ENCODE measurements at places on chromosomes 7 and 10. TPM values are rescaled to one million over a fixed set of nuclear protein-coding genes. Genes with fewer than 3 reads are reported as not detected.

DNA sequence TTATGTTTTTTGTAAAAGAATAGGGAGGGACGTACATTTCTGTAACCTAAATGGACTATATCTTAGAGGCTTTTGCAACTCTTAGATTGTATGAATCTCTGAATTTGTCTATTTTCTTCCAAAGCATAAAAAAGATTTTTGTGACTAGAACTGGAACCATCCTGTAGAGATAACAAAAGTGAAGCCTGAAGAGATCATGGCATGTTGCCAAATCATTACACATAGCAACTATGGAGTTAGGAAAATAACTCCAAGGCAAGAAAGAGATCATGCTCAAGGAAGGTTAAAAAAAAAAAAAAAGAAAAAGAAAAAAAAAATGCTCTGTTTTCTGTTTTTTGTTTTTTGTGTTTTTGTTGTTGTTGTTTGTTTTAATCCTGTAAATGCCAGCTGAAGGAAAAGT, 567.7 kb upstream of the ZWINT start:
- DNase-seq, result no peak
- no peak overlapping the region for H3K4me3 ChIP-seq
- H3K27me3 ChIP-seq, result no peaks in the 10 kb centered on the region
- no peaks in the 10 kb centered on the region for H3K36me3 ChIP-seq
- H3K4me1 ChIP-seq, result no peaks in the 10 kb centered on the region

DNA sequence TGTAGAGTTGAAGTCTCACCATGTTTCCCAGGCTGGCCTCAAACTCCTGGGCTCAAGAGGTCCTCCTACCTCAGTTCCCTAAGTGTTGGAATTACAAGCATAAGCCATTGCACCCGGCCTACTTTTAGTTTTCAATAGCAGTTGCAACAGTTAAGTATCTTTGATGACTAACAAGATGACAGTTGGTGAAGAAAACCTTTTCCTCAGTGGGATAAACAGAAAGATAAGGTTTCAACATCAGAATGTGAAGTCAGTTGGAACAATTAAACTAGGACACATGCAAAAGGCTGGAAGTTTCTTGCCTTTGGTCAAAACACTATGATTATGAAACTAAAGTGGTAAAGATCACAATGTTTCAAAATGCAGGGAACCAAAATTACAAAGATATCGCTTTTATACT, 169.2 kb downstream of the ZNF438 start:
- H3K36me3 ChIP-seq, result no peaks in the 10 kb centered on the region
- H3K27me3 ChIP-seq, result no peaks in the 10 kb centered on the region
- peak overlapping the region; percentile 43 for H3K27ac ChIP-seq

GRCh38 chr10:87841186-87841585, 22.1 kb downstream of the KLLN start:
- DNase-seq, result no peak
- H3K27me3 ChIP-seq, result no peaks in the 10 kb centered on the region
- no peaks in the 10 kb centered on the region for H3K36me3 ChIP-seq
- H3K4me3 ChIP-seq, result no peak overlapping the region
- no peaks in the 10 kb centered on the region for H3K4me1 ChIP-seq

DNA sequence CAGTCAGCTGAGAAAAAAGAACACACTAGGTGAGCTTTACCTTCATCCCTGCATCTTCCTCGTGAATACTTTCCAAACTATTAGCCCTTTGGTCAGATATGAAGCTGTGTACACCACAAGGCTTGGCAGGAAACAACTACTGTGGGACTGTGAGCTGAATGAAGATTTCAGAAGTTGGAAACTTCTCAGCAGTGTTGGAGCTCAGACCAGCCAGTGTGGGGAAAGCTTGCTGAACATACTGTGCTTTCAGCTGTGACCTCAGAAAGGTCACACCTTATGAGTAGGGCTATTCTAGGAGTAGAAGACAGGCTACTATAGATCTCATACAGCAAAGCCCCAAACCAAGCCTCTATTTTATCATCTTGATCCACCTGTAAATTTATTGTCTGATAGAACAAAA, 123.6 kb downstream of the EXOC4 start:
- no peak overlapping the region for H3K4me3 ChIP-seq
- H3K27ac ChIP-seq, result no peak overlapping the region
- H3K27me3 ChIP-seq, result no peaks in the 10 kb centered on the region
- H3K36me3 ChIP-seq, result peaks cover 4% of the 10 kb centered on the region
- no peaks in the 10 kb centered on the region for H3K4me1 ChIP-seq

- no peaks in the 10 kb centered on the region for H3K4me1 ChIP-seq
- H3K36me3 ChIP-seq, result no peaks in the 10 kb centered on the region
- no peak overlapping the region for H3K4me3 ChIP-seq
- H3K27ac ChIP-seq, result no peak overlapping the region
- no peaks in the 10 kb centered on the region for H3K27me3 ChIP-seq
- DNase-seq, result no peak
Measured at GRCh38 chr10:31142026-31142425, 110.4 kb upstream of the ZNF438 start.

- H3K27me3 ChIP-seq, result peaks cover 30% of the 10 kb centered on the region
- peak overlapping the region; percentile 48 for H3K27ac ChIP-seq
- H3K4me1 ChIP-seq, result no peaks in the 10 kb centered on the region
- no peaks in the 10 kb centered on the region for H3K36me3 ChIP-seq
- peak overlapping the region; percentile 33 for H3K4me3 ChIP-seq
Measured at GRCh38 chr10:111077785-111078504, 1.1 kb downstream of the ADRA2A start.

DNA sequence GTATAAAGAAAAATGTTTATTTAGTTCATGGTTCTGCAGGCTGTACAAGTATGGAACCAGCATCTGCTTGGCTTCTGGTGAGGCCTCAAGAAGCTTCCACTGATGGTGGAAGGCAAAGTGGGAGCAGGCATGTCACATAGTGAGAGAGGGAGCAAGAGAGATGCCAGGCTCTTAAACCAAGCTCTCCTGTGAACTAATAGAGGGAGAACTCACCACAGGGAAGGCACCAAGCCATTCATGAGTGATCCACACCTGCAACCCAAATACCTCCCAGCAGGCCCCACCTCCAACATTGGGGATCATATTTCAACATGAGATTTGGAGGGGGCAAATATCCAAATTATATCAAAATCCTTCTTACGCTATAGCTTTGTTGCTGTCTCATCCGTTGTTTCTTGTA, 113.1 kb downstream of the CPED1 start:
- no peak overlapping the region for H3K4me3 ChIP-seq
- H3K27ac ChIP-seq, result no peak overlapping the region
- DNase-seq, result no peak
- no peaks in the 10 kb centered on the region for H3K27me3 ChIP-seq

DNA sequence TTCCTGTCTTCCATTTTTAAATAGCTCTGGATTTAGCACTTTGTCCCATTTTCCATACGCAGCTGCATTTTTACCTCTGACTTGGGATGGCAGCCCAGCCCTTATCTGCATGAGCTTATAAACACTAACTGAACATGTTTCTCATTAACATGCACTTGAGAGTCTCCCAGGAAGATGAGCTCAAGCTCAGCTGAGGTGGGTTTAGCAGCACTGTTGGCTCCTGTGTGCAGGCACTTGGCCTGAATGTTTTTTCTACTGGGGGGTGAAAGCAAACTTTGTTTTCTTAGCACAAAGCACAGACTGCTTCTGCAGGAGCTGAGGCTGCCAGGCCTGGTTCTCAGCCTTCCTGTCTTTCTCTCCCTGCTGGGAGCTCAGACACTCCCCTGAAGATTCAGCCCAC, 1093.6 kb upstream of the AUTS2 start:
- H3K27ac ChIP-seq, result no peak overlapping the region
- no peaks in the 10 kb centered on the region for H3K36me3 ChIP-seq
- no peaks in the 10 kb centered on the region for H3K4me1 ChIP-seq
- H3K4me3 ChIP-seq, result no peak overlapping the region
- H3K27me3 ChIP-seq, result no peaks in the 10 kb centered on the region

DNA sequence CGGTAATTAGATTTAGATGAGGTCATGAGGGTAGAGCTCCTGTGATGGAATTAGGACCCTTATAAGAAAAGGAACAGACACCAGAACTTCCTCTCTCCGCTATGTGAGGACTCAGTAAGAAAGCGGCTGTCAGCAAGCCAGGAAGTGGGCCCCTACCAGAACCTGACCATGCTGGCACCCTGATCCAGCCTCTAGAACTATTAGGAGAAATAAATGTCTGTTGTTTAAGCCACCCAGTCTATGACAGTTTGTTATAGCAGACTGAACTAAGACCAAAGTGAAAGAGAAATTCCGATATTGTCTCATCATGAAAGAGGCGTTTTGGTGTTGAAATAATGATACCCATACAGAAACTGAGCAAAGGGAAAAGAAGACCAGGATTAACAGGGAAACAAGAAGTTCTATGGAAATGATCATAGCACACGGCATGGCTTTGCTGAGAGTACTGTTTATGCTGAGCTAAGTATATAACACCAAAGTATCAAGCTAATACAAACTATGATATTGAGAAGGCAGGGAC, 9.2 kb downstream of the CLEC2L start:
- no peaks in the 10 kb centered on the region for H3K4me1 ChIP-seq
- no peak overlapping the region for H3K27ac ChIP-seq
- H3K36me3 ChIP-seq, result no peaks in the 10 kb centered on the region
- H3K4me3 ChIP-seq, result no peak overlapping the region
- DNase-seq, result no peak

GRCh38 chr10:80072584-80072983, 5.9 kb upstream of the TMEM254 start:
- H3K27me3 ChIP-seq, result no peaks in the 10 kb centered on the region
- no peak overlapping the region for H3K4me3 ChIP-seq
- DNase-seq, result no peak
- H3K4me1 ChIP-seq, result peaks cover 3% of the 10 kb centered on the region

DNA sequence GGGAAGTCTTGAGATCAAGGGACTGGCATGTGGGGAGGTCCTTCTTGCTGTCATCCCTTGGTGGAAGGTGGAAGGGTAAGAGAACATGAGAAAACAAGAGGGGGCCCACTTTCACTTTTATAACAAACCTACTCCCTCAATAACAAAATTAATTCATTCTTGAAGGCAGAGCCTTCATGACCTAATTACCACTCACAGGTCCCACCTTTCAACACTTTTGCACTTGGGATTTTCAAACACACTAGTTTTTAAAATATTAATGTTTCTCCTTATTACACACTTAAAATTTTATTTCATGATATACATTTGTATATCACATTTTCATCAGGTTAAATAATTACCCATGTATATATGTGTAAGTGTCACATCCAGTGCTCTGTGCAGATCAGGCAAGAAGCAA, 2.0 kb downstream of the ST7 start:
- no peaks in the 10 kb centered on the region for H3K27me3 ChIP-seq
- H3K36me3 ChIP-seq, result no peaks in the 10 kb centered on the region
- no peak for DNase-seq
- peak overlapping the region; percentile 100 for H3K27ac ChIP-seq
- peaks cover 40% of the 10 kb centered on the region for H3K4me1 ChIP-seq

GRCh38 chr10:43036481-43037428, 40.1 kb upstream of the RET start:
- H3K27ac ChIP-seq, result no peak overlapping the region
- no peaks in the 10 kb centered on the region for H3K27me3 ChIP-seq
- no peak overlapping the region for H3K4me3 ChIP-seq

DNA sequence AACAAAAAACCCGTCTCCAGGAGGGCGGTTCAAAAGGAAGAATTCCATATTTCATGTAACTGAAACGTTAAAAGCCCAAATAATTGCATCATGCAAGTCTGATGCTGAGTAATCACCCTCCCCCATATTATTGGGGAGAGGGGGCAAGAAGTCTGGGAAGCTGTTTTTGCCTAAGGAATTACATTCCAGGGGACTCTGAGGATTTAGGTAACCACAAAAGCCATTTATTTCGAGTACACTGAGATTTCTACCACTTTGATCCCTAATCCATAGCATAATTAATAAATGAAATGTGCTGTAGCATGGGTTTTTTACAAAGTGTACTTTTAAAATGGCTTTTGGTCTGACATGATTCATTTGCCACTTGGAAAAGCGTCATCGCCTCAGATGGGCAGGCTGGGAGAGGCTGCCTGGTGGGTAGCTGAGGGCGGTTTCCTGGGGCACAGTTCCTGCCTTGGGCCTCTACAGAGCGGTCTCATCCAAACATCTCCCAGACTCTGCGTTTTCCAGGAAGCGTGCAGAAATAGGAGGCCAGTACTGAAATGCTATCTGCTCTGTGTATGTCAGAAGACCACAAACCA, 106.5 kb downstream of the TCF7L2 start:
- no peaks in the 10 kb centered on the region for H3K36me3 ChIP-seq
- no peaks in the 10 kb centered on the region for H3K27me3 ChIP-seq
- DNase-seq, result no peak

DNA sequence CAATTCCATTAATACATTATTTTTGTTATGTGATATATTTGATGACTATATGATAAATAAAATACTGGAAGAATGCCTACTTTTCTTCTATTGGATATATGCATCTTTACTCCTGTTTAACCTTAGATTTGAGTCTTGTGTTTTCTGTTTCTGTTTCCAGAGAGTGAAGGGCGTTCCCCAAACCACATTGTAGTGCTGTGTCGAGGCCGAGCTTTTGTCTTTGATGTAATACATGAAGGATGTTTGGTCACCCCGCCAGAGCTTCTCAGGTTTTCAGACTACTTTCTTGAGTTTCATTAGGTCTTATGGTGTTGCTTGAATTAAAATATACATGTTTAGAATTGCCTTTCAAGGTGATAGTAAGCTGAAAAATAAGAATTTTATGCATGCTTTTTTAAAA, 23.8 kb downstream of the CROT start:
- no peak overlapping the region for H3K4me3 ChIP-seq
- H3K27me3 ChIP-seq, result no peaks in the 10 kb centered on the region
- H3K4me1 ChIP-seq, result no peaks in the 10 kb centered on the region
- H3K36me3 ChIP-seq, result peaks cover 9% of the 10 kb centered on the region
- no peak overlapping the region for H3K27ac ChIP-seq
- DNase-seq, result no peak

DNA sequence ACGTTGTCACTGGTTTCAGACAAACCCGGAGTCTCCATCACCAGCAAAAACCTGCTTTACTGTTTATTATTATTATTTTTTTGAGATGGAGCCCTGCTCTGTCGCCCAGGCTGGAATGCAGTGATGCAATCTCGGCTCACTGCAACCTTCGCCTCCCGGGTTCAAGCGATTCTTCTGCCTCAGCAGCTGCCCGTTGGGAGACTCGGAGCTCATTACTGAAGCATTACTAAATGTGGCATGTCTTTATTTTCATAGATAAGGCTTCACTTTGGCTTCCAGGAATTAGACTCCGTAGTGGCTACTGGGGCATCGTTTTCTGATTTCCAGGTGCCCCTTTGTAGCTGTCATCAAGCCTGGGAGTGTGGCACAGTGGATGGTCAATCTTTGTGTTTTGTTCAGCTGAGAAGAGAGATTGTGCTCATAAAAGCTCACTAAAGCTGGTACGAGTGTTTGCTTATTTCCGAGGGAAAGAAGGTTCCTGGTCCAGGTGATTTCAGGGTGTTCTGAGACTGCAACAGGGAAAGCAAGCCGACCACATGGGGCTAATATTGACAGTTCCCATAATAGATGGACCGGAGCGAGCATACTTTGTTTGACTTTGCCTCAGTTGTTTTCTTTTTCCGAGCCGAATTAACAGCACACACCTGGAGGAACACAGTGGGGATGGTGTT, 163.1 kb downstream of the CAMK1D start:
- H3K4me3 ChIP-seq, result no peak overlapping the region
- DNase-seq, result peak; percentile 43
- H3K4me1 ChIP-seq, result peaks cover 6% of the 10 kb centered on the region
- H3K36me3 ChIP-seq, result no peaks in the 10 kb centered on the region

The UCMA gene
- not detected for total RNA-seq

The AGMO gene
- not detected for total RNA-seq

The ZNF316 gene
- total RNA-seq, result 12.6 TPM

The ZCWPW1 gene
- 2.1 TPM for total RNA-seq

The GIMAP4 gene
- total RNA-seq, result 23.5 TPM

Data from right atrium auricular region (tissue), 2 donors.